ENCODE measurements at places on chromosomes 3 and 15.

GRCh38 chr3:136734382-136735070 is 17.7 kb downstream of the STAG1 start:
- DNase-seq, result no peak

GRCh38 chr3:182644013-182644412 is 149.3 kb upstream of the ATP11B start:
- DNase-seq, result no peak

DNA sequence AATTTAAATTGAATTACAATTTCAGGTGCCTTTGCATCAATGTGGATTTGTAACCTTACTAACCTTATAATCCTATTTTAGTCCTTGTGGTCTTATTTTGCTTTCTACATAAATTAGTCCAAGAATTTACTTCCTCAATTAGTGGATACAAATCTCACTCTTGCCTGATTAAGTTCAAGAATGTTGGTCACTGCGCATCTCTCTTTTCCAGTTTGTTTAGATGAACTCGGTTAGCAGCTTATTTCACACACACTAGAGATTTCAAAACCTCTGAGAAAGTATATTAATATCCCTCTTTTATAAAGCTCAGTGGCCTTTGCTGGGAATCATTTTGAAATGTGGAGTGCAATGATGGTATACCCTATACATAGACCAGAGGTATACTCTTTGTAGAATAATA is 243.4 kb downstream of the DTWD1 start:
- DNase-seq, result no peak

GRCh38 chr3:173584093-173584837 is 186.7 kb downstream of the NLGN1 start:
- peak; percentile 65 for DNase-seq

GRCh38 chr3:114221881-114222264 is 15.5 kb downstream of the ZNF80 start:
- DNase-seq, result no peak

DNA sequence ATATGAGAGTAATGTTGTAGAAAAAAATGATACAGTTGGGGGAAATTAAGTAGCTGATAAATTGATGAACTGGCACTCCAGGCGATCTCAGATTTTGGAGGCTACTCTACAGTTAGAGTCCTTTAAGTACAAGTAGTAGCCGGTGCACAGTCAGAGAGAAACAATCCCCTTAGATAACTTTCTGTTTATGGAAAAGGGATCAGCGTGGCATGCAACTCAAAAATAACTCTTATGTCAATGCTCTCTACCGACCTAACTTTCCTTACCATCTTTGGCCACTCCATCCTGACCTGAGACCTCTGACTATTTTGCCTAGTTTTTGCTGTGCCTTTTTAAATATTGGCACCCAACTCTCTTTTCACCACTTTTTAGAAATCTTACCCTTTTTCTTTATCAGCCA is 299.6 kb downstream of the UNC13C start:
- DNase-seq, result no peak

- no peak for DNase-seq
Observed at GRCh38 chr15:44011238-44011854, 183.7 kb downstream of the FRMD5 start.

- peak; percentile 94 for DNase-seq
Observed at GRCh38 chr3:57803647-57804081, 47.6 kb downstream of the SLMAP start.

- no peak for DNase-seq
Observed at GRCh38 chr3:61594964-61595285, 33.6 kb downstream of the PTPRG start.

DNA sequence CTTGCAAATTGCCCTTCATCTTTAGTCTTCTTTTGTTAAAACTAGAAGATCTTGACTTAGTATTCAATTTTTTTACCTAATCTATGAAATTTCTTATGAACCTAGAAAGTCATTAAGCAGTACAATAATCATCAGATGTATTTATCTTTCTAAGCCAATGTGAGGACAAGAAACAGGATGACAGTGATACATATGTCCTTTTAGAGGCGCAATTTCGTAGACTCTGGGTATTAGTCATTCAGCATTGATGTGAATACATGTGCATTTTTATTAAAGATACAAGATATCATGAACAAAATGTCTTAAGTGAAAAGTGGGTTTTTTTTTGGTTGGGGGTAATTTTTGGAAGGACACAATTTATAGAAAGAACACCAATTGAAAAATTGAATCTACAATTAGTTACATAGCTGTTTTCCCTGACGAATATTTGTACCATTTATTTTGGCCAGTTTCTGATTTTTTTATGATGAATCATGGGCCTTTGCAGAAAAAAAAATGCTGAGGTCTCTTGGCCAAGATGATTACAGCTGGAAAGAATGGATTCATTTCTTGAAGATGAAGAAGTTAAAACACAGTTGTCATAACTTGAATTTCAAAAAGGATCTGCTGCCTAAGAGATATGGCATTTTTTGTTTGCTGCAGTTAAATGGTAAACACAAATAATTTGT is 48.9 kb upstream of the AGTR1 start:
- peak; percentile 82 for DNase-seq
